GM13977 (cell line): ENCODE measurements at places on chromosomes 7 and 10.

DNA sequence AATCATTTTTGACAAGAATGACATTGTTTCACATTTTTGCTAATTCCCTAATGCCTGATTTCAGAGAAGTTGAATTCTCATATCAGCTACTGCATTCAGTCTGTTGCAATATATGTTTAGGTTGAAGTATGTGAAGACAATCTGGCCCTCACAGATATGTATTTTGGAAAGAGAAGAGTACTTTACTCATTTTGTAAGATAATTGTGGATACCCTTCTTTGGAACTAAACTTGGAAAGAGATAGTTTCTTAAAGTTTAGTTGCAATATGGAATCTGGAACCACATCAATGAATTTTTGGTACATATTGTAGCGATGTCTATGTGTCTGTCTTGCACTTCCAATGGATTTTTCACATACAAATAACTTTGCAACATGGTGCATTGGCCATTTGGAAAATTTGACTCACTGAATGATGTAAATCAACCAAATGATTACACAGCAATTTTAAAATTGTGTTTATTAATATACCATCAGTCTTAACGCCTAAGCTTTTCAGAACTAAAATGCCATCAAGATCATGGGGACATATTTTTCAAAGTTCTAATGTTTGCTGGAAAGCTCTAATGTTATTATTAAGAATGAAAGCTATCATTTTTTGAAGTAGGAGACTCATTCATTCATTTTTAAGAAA lies 39.3 kb upstream of the TMEM26 start:
- no peak for DNase-seq

DNA sequence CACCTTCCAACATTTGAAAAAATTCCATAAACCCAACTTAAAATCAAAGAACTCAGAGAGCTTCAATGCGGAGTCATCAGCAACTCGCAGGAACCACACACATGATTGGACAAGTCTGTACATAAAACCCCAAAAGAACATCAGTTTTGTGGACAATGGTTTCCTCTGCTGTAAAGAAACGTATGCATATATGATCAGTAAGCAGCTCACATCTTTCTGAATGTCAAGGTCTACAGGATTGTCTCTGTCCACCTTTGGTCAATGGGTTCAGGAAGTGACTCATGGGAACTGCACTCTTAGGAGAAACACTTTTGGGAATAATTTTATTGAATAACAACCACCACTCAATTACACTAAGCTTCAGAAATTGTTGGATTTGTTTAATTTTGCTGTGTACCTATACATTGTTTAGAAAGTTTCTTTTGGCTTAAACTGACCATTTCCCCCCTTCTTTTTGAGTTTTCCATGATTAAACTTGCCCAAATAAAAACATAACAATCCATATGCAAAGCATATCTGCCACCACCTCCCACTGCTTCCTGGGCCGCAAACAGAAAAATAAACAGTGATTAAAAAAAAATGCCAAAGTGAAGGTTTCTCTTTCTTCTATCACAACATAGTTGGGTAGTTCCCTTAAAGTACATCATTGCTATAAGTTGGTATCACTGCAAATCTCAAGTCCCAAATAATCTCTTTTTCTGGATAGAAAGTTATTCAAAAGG lies 27.3 kb upstream of the AFAP1L2 start:
- DNase-seq: no peak

GRCh38 chr10:22669163-22669711 lies 45.1 kb downstream of the PIP4K2A start:
- no peak for DNase-seq

DNA sequence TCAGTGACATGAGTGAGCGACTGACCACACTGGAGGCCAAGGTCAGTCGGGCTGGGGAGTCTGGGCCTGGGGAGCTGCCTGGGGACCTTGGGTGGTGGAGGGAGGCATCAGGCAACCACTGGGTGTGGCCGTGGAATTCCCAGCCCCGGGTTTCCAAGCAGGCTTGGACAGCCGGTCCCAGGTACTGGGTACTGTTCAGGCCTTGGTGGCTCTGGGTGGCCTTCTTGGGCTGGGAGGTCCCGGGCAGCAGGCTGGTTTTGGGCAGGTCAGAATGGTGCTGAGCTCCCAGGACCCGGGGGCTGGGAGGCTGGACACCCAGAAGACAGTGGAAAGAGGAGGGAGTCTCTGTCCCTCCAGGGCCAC lies 96.0 kb downstream of the MYL10 start:
- no peak for DNase-seq

DNA sequence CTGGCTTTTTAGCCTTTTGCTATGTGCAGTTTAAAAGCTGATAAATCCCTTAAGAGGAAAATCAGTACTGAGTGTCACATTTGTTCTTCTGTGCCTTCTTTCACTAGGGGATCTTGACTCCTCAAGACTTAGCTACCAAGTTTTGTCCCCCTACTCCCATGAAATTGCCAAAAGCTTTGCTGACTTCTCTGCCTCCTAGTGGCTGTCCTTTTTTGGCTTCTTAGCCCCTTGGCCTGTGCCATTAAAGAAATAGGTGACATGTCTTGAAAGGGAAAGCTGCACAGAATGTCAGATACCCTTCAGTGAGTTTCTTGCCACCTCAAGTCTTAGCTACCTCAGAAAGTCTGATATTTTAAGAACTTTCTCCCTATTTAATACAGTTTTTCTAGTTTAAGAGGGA lies 10.5 kb downstream of the MKLN1 start:
- DNase-seq: no peak

GRCh38 chr10:84497978-84498377 lies 169.6 kb downstream of the CCSER2 start:
- no peak for DNase-seq

GRCh38 chr10:118542745-118543144 lies 52.7 kb downstream of the PRLHR start:
- DNase-seq: no peak

- no peak for DNase-seq
Observed at GRCh38 chr10:2208106-2208505, 470.8 kb upstream of the ADARB2 start.

DNA sequence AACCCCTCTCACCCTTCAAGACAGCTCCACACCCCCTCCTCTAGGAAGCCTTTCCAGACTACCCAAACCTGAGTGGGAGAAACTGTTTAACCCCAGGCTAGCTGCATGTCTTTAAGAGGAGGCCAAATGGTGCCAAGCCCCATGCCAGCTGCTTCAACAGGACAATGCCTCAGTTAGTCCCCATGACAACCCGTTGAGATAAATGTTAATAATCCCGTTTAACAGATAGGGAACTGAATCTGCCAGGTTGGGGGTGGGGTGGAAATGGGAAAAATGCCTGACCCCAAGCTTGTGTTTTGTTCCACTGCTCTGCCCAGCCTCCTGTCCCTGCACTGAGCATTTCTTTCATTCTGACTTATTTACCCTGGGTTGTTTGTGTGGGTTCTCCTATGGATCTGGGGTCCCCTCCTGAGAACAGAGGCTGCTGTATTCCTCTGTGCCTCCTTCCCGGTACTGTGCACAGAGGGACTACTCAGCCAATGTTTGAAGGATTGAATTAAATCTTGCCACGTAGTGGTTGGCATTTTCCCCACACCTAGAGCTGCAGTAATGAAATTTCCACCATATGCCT lies 452.6 kb upstream of the ZMIZ1 start:
- DNase-seq: no peak

GRCh38 chr7:27156916-27157701 lies 634 bp upstream of the HOXA7 start:
- DNase-seq: no peak

DNA sequence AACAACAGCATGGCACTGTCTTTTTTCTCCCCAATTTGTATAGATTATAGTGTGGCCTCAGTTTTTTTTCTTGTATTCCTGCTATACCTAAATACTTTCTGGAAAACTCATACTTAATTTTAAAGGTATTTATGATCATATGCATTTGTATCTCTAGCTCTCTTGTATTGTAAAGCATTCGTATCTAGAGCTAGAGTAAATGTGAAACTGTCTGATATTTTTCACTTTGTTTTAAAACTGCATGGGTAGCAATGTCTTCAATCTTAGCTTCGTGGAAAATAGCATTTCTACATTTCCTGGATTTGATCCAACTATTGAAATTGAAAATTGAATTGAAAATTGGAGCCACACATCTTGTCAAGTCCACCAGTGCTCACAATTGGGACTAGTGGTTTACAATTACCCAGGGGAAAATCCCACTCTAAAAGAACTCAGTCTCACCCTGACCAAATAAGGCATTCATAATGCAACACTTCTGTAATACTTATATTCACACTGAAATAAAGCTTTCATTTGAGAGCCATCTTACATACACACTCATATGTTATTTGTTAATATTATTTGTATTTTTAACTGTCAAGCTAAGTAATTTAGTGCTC lies 51.3 kb upstream of the KLF6 start:
- peak; percentile 49 for DNase-seq

DNA sequence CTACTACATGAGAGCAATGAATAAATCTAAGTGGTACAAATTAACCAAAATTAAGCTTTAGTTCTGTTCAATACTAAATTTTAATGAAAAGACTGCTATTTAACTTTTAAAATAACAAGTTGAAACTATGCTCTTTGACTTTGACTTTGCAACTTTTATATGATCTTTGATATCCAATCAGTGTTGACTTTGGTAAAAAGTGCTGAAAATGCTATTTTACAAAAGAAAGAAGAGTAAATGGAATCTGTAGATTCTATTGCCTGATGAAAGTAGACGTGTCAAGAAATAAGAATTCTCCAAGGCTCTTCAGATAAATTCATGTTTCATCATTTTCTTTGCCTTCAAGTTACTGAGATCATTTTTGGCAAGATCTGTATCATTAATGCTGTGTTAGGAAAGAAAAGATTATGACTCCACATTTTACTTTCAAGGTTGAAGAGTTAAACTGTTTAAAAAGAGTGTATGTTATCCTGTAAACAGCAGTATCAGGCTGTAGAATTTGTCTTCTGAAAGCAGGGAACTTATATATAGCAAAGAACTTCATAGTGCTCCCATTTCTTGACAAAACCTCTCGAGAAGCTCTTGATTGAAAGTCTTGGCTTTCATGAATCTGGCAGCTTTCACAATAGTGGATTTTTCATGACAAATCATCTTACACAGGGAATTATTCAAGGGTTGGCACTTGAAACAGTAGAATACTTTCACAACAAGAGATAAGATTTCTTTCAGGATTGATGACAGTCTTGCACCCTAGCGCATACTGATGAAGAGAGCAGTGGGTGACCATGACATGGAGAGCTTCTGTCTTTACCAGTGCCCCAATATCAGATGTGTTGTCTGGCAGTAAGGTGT lies 72.1 kb downstream of the PTEN start:
- DNase-seq: no peak

DNA sequence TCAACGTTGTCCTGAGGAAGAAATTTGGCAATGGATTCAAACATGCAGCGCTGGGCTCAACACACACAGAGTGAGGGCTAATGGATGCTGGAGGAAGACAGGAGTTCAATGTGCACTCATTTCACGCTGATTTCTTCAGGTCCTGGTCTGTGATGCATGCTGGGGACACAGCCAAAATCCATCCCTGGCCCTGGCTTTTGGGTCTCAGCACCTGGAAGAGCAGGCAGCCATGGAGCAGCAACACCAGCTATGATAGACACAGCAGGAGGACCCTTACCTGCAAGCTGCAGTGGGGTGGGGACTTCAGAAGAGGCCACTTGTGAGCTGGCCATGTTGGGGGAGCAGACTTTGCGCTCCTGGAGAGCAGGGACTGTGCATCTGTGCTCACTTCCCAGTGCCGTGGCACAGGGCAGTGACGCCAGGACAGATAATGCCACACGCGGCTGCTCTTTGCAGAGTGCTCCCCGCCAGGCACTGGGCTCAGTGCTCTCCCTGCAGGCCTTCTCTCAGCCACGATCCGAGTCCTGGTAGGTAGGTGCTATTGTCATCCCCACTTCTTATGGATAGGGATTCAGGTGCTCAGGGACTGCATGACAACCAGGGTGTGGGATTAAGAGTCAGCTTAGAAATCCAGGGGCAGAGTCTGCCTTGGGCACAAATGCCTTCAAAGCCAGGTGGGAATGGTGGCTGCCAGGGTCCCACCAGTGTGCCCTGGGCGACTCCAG lies 138.8 kb upstream of the UNC5B start:
- no peak for DNase-seq
